ENCODE measurements at places on chromosomes 16 and 17. TPM values are rescaled to one million over a fixed set of nuclear protein-coding genes. Genes with fewer than 3 reads are reported as not detected.
A peak's percentile ranks its signal among the peaks of the same experiment; 100 is the strongest.

The RNF112 gene
- not detected for total RNA-seq

The CPNE7 gene
- 0.36 TPM for total RNA-seq

The FNDC8 gene
- not detected for total RNA-seq

The CHAD gene
- total RNA-seq = 26.6 TPM

The BTBD17 gene
- 0.11 TPM for total RNA-seq

The CTRB2 gene
- total RNA-seq = not detected

The COX10 gene
- 13.8 TPM for total RNA-seq

The TNFSF12 gene
- 3.3 TPM for total RNA-seq

The MYH13 gene
- not detected for total RNA-seq

The NPB gene
- total RNA-seq = not detected

DNA sequence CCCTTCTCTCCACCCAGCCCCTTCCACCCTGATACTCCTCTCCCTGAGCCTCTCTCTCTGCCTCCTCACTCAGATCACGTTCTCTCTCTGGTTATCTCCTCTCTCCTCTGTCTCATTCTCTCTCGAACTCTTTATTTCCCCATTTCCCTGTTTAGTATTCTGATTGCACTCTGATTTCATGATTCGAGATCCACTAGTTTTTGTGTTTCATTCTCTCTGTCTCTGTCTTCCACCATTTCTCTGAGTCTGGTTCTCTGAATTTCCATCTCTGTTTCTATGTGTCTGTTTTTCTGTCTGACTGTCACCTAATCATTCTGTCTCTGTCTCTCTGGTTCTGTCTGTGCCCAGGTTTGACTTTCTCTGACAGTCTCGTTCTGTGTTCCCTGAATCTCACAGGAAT lies 2.0 kb downstream of the SEZ6L2 start:
- DNase-seq = no peak
- H3K4me1 ChIP-seq = peaks cover 14% of the 10 kb centered on the region

DNA sequence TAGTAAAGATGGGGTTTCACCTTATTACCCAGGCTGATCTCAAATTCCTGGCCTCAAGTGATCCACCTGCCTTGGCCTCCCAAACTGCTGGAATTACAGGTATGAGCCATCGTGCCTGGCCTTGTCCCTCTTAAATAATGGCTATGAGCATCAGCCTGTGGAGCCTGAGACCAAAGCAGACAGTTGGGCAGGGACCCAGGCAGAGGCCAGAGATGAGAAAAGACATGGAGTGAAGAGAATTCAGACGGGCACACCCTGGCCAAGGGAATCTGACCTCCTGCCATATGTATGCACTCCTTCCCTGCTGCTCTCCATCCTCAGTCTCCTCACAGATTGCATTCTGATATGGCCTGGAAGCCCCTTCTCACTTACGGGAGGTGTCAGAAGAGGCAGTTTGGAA lies 98.4 kb upstream of the DNAH9 start:
- no peaks in the 10 kb centered on the region for H3K36me3 ChIP-seq
- no peaks in the 10 kb centered on the region for H3K4me1 ChIP-seq
- no peak overlapping the region for H3K27ac ChIP-seq

DNA sequence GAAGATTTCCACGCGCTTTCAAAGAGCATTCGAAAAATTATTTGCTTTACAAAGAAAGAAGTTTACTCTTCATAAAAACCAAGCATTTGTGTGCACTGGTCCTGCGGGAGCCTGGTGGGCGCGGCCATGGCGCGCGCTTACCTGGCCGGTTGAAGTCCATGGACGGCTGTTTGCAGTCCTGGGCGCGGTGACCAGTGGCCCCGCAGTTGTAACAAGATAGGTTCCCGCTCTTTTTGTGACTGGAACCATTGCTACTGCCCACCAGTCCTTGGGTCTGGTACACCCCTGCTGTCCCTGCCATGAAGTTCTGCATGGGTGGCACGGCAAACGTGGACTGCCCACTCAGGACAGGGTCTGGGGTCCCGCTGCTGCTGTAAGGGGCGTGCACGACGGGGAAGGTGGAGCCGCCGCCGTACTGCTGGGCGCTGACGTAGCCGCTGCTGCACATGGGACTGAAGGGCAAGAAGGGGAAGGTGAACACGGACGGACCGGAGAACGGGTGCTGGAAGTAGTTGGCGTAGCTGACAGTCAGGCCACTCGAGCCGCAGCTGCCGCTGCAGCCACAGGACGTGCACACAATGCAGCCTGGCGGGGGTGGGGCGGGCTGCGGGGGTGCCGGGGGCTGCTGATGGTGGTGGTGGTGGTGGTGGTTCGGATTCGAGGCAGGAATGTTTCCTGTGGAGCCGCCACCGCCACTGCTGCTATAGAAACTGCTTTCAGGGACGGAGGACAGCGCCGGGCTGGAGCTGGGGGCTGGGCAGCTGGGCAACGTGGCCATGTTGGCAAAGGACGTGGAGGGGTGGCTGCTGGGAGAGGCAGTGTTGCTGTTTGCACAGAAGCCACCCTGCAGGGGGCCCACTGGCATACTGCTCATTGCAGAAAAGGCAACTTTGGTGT lies 19.5 kb downstream of the MAP1LC3B start:
- no peak for DNase-seq
- H3K27ac ChIP-seq = no peak overlapping the region

- H3K36me3 ChIP-seq = no peaks in the 10 kb centered on the region
- DNase-seq = no peak
- peaks cover 75% of the 10 kb centered on the region for H3K27me3 ChIP-seq
Measured at GRCh38 chr17:61459939-61460718, 7.9 kb downstream of the TBX4 start.

DNA sequence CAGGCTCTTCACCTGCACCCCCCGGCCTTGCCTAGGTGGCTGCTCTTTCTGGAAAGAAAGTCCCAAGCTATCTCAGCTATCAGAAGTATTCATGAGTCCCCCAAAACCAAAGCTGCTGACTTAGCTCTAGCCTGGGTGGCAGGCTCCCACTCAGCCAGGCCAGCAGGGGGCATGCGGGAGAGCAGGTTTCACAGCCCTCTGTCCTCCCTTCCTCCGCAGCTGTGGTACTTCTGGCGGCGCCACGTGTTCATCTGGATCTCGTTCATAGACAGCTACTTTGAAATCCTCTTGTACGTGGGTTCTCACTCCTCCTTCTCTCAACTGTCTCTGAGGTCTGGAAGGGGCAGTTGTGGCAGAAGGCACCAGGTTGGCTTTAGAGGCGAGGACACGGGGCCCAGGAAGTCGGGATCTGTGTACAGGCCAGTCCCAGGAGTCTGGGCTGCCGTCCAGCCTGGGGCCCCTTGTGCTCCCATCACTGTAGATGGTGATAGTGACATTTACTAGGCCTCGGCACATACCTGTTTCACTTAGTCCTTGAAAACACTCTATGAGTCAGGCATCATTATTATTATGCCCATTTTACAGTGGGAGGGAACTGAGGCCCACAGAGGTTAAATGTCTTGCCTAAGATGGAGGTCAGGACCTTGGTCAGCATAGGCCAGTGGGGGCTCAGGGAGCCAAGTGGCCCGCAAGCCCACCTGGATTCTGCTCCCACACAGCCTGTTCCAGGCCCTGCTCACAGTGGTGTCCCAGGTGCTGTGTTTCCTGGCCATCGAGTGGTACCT lies 12.9 kb downstream of the TRPV2 start:
- H3K27me3 ChIP-seq = no peaks in the 10 kb centered on the region
- peak; percentile 74 for DNase-seq
- no peaks in the 10 kb centered on the region for H3K4me1 ChIP-seq
- H3K36me3 ChIP-seq = no peaks in the 10 kb centered on the region
- H3K27ac ChIP-seq = no peak overlapping the region

DNA sequence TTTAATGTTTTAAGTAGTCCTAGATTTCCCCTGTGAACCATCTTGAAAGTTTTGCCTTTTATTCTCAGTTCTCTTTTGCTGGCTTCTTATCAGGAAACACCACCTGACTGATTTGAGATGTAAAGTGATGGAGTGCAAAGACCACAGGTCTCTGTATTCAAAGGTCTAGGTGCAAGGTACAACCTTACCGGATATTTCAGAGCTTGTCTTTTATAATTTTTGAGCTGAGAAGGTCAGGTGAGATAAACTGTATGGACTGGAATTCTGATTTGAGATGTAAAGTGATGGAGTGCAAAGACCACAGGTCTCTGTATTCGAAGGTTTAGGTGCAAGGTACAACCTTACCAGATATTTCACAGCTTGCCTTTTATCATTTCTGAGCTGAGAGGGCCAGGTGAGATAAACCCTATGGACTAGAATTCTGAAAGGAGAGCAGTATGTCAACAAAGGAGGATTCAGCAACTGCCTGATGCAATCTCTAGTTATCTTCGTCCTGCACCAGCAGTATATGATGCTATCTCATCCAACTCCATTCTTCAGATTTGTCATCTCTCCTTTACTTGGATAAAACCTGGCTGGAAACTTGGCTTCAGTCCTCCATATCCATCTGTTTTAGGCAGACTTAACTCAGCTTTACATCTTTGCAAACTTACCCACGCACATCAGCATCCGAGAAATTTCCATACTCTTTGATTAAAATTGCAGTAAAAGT lies 64.3 kb downstream of the CENPV start:
- no peak overlapping the region for H3K27ac ChIP-seq
- H3K27me3 ChIP-seq = no peaks in the 10 kb centered on the region
- no peak for DNase-seq
- H3K36me3 ChIP-seq = no peaks in the 10 kb centered on the region
- peaks cover 30% of the 10 kb centered on the region for H3K4me1 ChIP-seq

DNA sequence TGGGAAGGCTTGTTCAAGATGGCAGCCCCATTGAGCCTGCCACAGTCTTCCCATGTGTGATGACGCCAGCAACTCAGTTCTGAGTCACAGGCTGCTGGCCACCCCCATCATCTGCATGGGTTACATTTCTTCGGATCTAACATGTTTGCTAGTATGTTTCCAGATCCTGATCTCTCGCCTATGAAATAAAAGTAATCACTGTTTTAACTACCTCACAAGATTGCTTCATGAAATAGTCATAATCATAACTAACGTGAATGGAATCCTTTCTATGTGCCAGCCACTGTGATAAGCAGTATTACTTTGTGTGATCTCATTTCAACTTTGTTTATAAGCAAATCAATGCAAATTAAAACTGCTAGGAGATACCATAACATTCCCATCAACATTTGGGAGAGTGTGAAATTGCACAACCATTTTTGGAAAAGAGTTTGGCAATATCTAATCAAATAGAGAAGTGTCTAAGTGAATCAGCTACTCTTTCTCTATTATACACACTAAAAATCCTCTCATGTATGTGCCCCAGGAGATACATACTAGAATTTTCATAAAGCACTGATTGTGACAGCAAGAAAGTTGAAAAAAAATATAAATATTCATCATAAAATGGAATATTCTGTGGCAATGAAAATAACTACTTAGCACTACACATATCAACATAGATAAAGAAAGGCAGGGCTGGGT lies 300.2 kb upstream of the IRX5 start:
- no peak overlapping the region for H3K4me3 ChIP-seq
- no peaks in the 10 kb centered on the region for H3K36me3 ChIP-seq
- H3K27ac ChIP-seq = no peak overlapping the region
- no peaks in the 10 kb centered on the region for H3K4me1 ChIP-seq

DNA sequence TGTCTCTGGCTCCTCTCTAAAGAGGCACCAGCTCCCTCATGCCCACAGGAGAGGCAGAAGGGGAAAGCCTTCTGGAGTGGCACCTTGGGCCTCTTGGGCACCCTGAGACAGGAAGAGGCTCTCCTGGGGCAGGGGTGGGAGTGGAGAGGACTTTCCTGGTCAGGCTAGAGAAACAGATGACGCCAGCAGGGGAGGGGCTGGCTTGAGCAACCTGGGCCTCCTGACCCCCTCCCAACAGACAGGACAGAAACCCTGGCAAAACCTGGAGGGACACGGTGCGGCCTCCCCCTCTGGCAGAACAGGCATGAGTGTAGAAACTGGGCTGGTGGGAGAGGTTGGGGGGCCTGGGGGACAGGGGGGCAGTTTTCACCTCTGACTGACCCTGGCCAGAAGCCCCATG lies 6.1 kb downstream of the SMIM5 start:
- no peak overlapping the region for H3K27ac ChIP-seq
- peaks cover under 1% of the 10 kb centered on the region for H3K4me1 ChIP-seq
- H3K27me3 ChIP-seq = no peaks in the 10 kb centered on the region
- no peak overlapping the region for H3K4me3 ChIP-seq
- no peaks in the 10 kb centered on the region for H3K36me3 ChIP-seq

DNA sequence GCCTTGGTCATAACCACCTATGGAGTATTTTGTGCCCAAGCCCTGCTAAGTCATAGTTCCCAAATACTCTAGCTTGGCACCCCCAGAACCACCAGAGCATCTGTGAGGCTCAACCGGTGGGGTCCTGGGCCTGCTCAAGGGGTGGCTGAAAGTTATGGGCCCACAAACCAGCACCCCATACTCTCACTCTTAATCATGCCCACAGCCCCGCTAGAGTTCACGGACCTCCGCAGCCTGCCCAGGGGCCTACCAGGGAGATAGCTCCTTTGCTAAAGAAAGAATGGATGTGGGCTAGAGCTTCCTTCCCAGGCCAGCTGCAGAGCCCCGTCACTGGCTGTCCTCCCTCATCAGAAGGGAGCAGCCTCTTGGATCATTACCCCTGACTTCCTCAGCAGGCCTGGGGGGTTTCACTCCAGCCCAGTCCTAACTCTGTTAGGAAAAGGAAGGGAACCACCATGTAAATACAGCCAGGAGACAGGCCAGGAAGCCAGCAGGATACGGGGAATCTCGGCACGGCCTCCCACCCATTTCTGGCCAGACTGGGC lies 1.4 kb downstream of the GIT1 start:
- no peak overlapping the region for H3K4me3 ChIP-seq
- H3K27ac ChIP-seq = peak overlapping the region; percentile 89
- peaks cover 2% of the 10 kb centered on the region for H3K36me3 ChIP-seq
- H3K27me3 ChIP-seq = no peaks in the 10 kb centered on the region

DNA sequence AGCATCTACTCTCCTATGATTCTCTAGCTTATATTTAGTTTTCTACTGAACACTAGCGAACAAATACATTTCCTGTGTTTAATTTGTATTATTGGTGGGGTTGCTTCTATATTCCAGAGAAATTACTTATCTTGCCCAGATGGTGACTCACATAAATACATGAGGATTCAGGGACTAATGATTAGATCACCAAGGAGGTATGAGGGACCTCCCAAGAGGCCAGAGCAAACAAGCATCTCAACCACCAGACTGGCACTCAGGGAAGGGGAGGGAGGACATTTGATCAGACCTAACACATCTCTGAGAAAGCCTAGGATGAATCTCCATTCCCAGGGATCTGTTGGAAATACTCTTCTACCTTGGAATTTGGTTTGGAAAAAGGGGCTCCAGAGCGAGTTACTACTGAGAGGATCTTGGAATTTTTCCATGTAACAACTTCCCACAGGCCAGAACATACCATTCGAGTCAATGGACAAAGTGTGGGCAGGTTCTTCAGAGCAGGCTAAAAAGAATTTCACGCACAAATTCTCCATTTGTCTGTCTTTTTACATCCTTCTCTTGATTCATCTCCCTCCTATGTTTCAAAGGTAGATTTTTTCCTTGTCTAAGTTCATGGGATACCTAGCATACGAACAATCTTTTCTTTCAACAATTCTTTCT lies 262.6 kb upstream of the MYOCD start:
- H3K4me3 ChIP-seq = no peak overlapping the region
- no peak for DNase-seq
- no peaks in the 10 kb centered on the region for H3K36me3 ChIP-seq
- no peaks in the 10 kb centered on the region for H3K27me3 ChIP-seq

- H3K36me3 ChIP-seq = no peaks in the 10 kb centered on the region
- H3K27me3 ChIP-seq = no peaks in the 10 kb centered on the region
- no peak overlapping the region for H3K4me3 ChIP-seq
Measured at GRCh38 chr17:31820691-31821435, 38.2 kb downstream of the COPRS start.

GRCh38 chr17:17827826-17828621 lies 8.8 kb downstream of the SREBF1 start:
- H3K36me3 ChIP-seq = no peaks in the 10 kb centered on the region
- peak overlapping the region; percentile 4 for H3K27ac ChIP-seq
- peaks cover 47% of the 10 kb centered on the region for H3K4me1 ChIP-seq
- H3K27me3 ChIP-seq = no peaks in the 10 kb centered on the region
- H3K4me3 ChIP-seq = no peak overlapping the region

Measured in adrenal gland (tissue), 19 donors.